Central memory CD8-positive, alpha-beta T cell (primary cell): ENCODE measurements at places on chromosomes 1 and 21.

- DNase-seq = no peak
- no peaks in the 10 kb centered on the region for H3K4me1 ChIP-seq
- H3K27me3 ChIP-seq = no peaks in the 10 kb centered on the region
- H3K36me3 ChIP-seq = peaks cover 40% of the 10 kb centered on the region
- peak overlapping the region; percentile 29 for H3K27ac ChIP-seq
Observed at GRCh38 chr21:37155186-37155585, 82.1 kb downstream of the TTC3 start.

DNA sequence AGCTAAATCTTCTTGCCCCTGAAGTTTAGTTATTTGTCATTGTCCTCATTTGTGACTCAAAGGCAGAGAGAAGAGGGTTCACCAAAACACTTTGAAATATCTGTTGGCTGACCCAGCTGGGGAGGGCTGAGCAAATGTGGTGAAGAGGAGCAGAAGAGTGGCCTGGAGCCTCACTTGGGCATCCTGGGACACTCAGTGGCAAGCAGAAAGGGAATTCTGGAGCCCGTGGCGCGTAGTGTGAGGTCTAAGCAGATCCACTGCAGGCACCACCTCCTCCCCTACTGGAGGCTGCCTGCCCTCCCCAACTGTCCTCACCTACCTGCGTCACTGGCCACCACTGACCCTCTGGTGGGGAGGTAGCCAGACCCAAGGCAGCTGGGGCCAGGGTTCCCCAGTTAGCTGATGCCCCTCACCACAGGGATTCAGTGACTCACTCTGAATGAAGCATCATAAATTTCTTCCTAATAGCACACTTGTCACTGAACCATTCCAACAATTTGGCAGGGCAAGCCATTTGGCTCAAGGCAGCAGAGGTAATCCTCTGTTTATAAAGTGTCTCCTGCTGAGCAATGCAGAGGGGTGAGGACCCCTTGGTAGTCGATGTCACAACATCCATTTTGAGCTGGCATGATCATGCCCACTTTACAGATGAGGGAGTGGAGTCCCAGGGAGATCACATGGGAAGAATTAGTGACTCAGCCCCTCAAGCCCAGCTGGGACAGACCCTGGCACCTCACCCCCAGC lies 80.3 kb downstream of the NENF start:
- no peaks in the 10 kb centered on the region for H3K4me1 ChIP-seq
- DNase-seq = no peak
- H3K27ac ChIP-seq = no peak overlapping the region
- peaks cover 4% of the 10 kb centered on the region for H3K36me3 ChIP-seq
- H3K4me3 ChIP-seq = no peak overlapping the region

GRCh38 chr1:37717631-37718030 lies 25.3 kb downstream of the CDCA8 start:
- no peak overlapping the region for H3K27ac ChIP-seq
- no peaks in the 10 kb centered on the region for H3K4me1 ChIP-seq
- DNase-seq = no peak
- H3K36me3 ChIP-seq = peaks cover 2% of the 10 kb centered on the region
- no peak overlapping the region for H3K4me3 ChIP-seq
- H3K27me3 ChIP-seq = no peaks in the 10 kb centered on the region

DNA sequence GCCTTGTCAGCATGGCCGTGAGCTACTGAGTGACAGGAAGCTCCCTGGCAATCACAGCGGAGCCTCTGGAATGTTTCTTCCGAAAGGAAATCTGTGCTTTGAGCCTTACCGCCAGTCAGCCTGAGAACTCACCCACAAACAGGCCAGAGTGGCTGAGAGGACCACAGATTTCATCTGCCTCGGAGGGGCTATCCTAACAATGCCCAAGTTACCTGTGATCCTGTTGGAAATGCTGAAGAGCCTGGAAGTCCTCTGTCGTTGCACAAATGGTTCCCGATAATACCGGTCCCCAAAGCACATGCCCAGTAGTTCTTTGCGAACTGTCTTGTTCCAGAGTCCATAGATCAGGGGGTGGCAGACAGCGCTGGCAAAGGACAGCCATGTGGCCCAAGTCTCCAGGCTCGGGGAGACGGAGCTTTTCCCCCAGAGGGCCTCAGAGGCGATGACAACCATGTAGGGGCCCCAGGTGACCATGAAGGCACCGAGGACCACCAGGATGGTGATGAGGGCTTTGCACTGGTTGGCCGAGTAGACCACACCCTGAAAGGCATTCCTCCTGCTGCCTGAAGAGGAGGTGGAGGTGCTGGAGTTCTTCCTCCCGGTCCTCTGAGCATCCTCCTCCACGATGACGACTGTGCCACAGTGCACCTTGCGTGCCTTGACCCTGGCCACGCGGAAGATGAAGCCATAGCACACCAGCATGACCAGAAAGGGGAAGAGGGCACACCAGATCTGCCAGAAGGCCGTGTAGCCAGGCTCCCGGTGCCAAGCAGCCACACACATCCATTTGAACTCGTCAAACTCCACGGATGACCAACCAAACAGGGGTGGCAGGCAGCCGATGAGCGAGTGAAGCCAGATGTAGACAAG lies 40.2 kb downstream of the GPR161 start:
- no peaks in the 10 kb centered on the region for H3K4me1 ChIP-seq
- H3K4me3 ChIP-seq = no peak overlapping the region
- no peak overlapping the region for H3K27ac ChIP-seq
- no peaks in the 10 kb centered on the region for H3K36me3 ChIP-seq
- DNase-seq = no peak

- no peak for DNase-seq
- no peak overlapping the region for H3K27ac ChIP-seq
- H3K4me1 ChIP-seq = no peaks in the 10 kb centered on the region
- no peak overlapping the region for H3K4me3 ChIP-seq
Observed at GRCh38 chr1:205993068-205993467, 10.1 kb downstream of the RAB7B start.

GRCh38 chr1:99811075-99811474 lies 39.1 kb upstream of the AGL start:
- peaks cover 30% of the 10 kb centered on the region for H3K27me3 ChIP-seq
- no peaks in the 10 kb centered on the region for H3K4me1 ChIP-seq
- DNase-seq = no peak
- H3K27ac ChIP-seq = no peak overlapping the region

DNA sequence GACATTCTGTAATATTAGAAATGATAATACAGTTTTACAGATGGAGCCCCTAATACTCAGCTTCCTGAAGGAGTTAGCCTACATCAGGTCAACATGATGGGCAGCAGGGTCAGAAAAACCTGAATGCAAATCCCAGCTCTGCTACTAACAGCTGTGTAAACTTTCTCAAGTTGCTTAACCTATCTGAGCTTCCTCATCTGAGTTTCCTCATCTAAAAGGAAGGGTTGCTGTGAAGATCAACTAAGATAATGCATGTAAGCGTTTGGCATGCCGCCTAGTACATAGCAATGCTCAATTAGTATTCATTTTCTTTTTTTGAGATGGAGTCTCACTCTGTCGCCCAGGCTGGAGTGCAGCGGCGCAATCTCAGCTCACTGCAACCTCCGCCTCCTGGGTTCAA lies 18.4 kb upstream of the DESI2 start:
- H3K27ac ChIP-seq = no peak overlapping the region
- peaks cover 9% of the 10 kb centered on the region for H3K27me3 ChIP-seq
- no peaks in the 10 kb centered on the region for H3K36me3 ChIP-seq

GRCh38 chr1:91791691-91792488 lies 94.1 kb downstream of the TGFBR3 start:
- H3K27me3 ChIP-seq = no peaks in the 10 kb centered on the region
- H3K36me3 ChIP-seq = peaks cover 41% of the 10 kb centered on the region
- peaks cover 54% of the 10 kb centered on the region for H3K4me1 ChIP-seq
- no peak for DNase-seq
- peak overlapping the region; percentile 41 for H3K4me3 ChIP-seq

GRCh38 chr1:57007948-57008347 lies 42.1 kb upstream of the C8B start:
- no peaks in the 10 kb centered on the region for H3K36me3 ChIP-seq
- H3K27ac ChIP-seq = no peak overlapping the region
- DNase-seq = no peak
- H3K4me1 ChIP-seq = no peaks in the 10 kb centered on the region

GRCh38 chr1:14686701-14687100 lies 88.2 kb downstream of the KAZN start:
- peaks cover 36% of the 10 kb centered on the region for H3K27me3 ChIP-seq
- no peak overlapping the region for H3K27ac ChIP-seq
- DNase-seq = no peak
- H3K4me1 ChIP-seq = no peaks in the 10 kb centered on the region
- no peak overlapping the region for H3K4me3 ChIP-seq

GRCh38 chr1:221815660-221816059 lies 73.8 kb upstream of the DUSP10 start:
- no peak overlapping the region for H3K4me3 ChIP-seq
- H3K27ac ChIP-seq = no peak overlapping the region
- peaks cover 9% of the 10 kb centered on the region for H3K4me1 ChIP-seq
- H3K27me3 ChIP-seq = no peaks in the 10 kb centered on the region
- DNase-seq = no peak

GRCh38 chr1:221100611-221101010 lies 221.4 kb downstream of the HLX start:
- no peak overlapping the region for H3K27ac ChIP-seq
- no peaks in the 10 kb centered on the region for H3K4me1 ChIP-seq
- no peak overlapping the region for H3K4me3 ChIP-seq

- no peak overlapping the region for H3K27ac ChIP-seq
- no peak for DNase-seq
- no peak overlapping the region for H3K4me3 ChIP-seq
- no peaks in the 10 kb centered on the region for H3K4me1 ChIP-seq
Observed at GRCh38 chr1:22754106-22754768, 43.6 kb downstream of the EPHB2 start.

- H3K4me1 ChIP-seq = peaks cover 49% of the 10 kb centered on the region
- peak overlapping the region; percentile 99 for H3K4me3 ChIP-seq
- H3K27ac ChIP-seq = peak overlapping the region; percentile 97
- no peak for DNase-seq
- peaks cover 17% of the 10 kb centered on the region for H3K36me3 ChIP-seq
Observed at GRCh38 chr1:185155600-185156287, 1.0 kb downstream of the TRMT1L start.

DNA sequence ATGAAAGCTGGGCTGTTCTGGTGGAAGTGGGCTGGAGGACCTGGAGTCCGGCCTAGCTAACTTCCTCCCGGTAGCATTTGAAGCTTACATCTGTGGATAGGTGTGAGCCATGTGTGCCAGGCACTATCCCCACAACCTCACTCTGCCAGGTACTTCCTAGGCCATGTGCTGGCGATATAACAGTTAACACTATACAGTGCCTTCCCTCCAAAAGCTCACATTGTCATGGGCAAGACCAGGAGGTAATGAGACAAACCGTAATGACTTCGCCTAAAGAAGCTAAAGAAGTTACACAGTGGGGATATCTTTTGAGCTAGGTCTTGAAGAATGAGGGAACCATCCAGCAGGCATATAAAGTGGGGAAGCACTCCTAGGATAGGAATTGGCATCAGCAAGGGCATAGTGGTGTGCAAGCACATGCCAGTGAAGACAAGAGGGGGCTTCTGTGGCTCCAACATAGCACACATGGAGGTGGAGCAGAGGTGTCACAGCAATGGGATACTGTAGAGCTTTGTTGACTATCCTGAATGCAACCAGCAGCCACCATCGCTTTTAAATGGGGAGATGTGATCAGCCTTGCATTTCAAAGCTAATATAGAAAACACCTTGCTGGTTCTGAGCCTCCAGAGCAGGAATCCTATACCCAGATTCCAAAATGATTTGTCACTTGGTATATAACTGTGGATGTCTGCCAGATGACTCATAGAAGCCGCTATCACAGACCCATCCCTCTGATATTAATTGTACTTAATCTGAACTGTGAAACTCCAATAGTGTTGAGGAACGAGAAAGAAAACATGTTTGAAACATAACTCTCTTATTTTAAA lies 466.3 kb downstream of the LMO4 start:
- no peak overlapping the region for H3K27ac ChIP-seq
- DNase-seq = no peak
- no peaks in the 10 kb centered on the region for H3K36me3 ChIP-seq
- no peaks in the 10 kb centered on the region for H3K4me1 ChIP-seq

DNA sequence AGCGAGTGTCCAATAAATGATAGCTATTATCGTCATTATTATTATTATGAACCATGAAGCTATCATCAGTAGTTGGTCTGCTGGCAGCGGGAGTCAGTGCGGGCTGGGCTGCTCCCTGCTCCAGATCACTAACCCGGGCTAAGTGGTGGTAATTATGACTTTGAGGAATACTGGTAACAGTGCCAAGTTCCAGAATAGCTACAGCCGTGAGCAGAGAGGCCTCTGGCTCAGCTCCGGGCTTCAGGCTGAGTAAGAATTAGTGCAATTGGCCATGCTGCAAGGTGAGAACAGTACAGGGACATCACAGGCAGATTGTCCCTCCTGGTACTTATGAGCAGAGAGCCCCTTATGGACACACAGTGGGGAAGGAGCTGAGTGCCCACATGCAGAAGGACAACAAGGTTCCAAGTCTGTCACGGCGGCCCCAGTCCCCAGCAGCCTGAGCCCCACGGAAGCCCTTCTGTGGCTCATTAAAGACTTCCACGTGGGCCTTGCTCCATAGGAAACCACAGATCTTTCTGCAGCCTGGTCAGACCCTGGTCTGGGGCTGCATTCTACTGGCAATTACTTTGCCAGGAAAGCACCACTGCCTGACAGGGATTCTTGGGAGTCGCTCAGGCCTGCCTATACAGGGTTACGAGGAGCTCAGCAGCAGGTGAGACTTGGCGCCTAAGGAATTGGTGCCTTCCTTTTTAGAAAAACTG lies 235.1 kb downstream of the RRAGC start:
- H3K27ac ChIP-seq = no peak overlapping the region
- peaks cover 28% of the 10 kb centered on the region for H3K27me3 ChIP-seq
- DNase-seq = no peak
- H3K4me3 ChIP-seq = no peak overlapping the region

- peaks cover 9% of the 10 kb centered on the region for H3K27me3 ChIP-seq
- DNase-seq = no peak
- no peak overlapping the region for H3K4me3 ChIP-seq
- H3K27ac ChIP-seq = no peak overlapping the region
- H3K4me1 ChIP-seq = no peaks in the 10 kb centered on the region
- no peaks in the 10 kb centered on the region for H3K36me3 ChIP-seq
Observed at GRCh38 chr1:90387805-90388204, 329.3 kb downstream of the BARHL2 start.

GRCh38 chr21:42478504-42478903 lies 17.5 kb downstream of the RSPH1 start:
- peaks cover 18% of the 10 kb centered on the region for H3K27me3 ChIP-seq
- no peaks in the 10 kb centered on the region for H3K4me1 ChIP-seq
- peak overlapping the region; percentile 63 for H3K27ac ChIP-seq
- H3K36me3 ChIP-seq = no peaks in the 10 kb centered on the region

- DNase-seq = no peak
- peak overlapping the region; percentile 83 for H3K27ac ChIP-seq
- H3K36me3 ChIP-seq = peaks cover 5% of the 10 kb centered on the region
- no peak overlapping the region for H3K4me3 ChIP-seq
Observed at GRCh38 chr1:3677484-3677883, 25.2 kb downstream of the TP73 start.
